NCI-H774 (cell line): ENCODE measurements at places on chromosomes 12 and 14.

GRCh38 chr14:57834961-57835360 lies 30.9 kb downstream of the SLC35F4 start:
- no peak for DNase-seq

DNA sequence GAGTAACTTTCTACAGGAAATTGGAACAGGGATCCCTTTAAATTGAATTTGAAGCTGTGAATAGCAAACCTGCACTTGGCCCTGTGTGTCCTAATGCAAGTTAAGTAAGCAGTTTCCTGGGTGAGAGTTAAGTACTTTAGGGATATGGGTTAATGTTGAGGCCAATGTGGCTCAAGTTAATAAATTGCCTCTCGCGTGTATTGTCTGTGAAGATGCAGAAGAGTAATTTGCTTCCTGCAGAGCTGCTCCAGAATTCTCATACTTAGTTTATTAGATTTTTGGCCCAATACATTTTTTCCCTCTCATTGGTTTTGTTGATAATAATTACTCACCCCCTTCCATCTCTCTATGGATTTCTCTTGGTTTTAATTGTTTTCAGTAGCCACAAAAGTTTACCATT lies 86.5 kb downstream of the SLC25A47 start:
- DNase-seq: no peak

DNA sequence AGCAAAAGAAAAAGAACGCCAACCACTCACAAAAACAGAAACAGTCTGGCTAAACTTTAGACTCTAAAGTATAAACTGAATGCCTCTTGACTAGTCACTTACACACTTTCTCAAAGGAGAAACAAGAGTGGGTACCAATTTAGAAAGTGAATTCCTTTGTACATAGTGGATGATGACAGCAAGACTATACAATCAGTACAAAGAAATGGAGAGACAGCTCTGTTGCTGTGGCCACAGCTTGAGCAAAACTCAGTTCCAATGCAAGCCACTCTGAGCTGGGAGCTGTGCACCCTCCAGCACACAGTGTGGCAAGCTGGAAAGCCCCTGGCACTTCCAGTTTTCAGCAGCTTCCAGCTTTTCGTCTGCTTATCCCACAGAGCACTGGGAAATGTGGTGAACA lies 21.7 kb downstream of the NT5DC3 start:
- no peak for DNase-seq

DNA sequence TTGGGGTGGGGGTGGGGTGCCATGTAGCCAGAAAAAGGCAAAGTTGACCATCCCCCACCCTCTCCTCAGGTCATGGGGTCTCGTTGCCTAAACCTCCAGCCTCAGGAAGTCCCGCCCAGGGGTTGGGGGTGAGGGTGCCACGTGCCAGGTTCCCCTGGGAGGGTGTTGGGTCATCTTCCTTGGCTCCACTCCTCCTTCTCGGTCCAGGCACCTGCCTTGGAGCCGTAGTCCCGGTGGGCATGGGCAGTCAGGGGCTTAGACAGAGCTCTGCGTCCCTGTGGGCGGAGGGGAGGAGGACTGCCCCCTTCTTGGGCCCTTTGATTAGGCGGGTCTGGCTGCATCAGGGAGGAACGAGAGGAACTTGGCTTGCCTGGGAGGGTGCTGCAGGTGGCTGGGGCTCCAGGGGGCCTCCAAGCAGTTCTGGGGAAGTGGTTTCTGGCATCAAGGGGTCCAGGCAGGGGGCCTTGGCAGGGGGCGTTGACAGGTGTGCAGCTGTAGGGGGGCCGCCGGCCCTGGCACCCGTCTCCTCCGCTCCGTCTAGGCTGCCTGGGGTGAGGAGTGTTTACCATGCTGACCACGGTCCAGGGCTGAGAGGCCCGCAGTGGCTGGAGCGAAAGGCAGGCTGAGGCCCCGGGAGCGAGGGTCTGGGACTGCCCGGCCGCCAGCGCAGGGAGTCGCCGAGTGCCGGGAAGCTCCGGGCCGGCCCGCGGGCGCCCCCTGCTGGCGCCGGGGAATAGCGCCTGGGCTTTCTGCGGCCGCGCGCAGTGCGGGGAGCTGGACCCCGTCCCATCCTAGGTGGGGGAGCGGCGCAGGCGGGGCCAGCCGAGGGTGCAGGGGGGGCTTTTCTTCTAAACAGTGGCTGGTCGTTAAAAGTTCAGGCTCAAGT lies 7.9 kb downstream of the SETD1B start:
- peak; percentile 56 for DNase-seq

DNA sequence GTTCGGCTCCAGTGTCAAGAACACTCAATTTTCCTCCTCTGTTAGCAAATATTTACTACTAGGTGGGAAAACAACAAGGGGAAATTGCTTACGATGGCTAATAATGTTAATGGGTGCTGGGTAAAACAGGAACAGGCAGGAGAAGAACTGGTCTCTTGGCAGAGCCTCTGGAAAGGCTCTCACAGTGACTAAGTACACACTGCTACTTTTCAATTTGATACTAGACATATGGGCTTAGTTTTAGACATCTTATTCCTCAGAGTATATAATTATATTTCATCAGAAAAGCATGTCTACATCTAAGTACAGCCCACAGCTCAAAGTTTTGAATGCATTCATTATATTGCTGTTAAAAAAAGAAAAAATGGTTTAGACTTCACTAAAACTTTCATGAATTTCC lies 65.4 kb upstream of the SAV1 start:
- no peak for DNase-seq

DNA sequence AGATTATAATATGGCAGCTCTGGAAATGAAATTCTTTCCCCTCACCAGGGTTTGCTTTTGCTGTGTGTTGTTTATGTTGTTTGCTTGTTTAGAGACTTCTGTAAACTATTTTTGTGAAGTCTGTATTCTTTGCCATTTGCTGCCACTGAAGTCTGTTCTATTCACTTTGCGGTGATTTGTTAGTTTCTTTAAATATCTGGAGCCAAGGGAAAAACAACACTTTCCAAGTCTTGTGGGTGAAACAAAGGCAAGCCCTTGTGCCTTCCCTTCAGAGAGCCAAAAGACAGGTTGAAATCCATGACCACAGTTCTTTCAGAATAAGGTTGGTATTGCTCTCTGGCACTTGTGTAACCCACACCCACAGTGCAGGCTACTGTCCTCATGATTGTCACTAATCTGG lies 59.5 kb upstream of the RNU6-7 start:
- DNase-seq: no peak

- DNase-seq: no peak
These were observed 97.4 kb downstream of the C12orf50 start for GRCh38 chr12:87931812-87932211.

GRCh38 chr12:115472852-115473251 lies 788.9 kb upstream of the TBX3 start:
- DNase-seq: no peak

- no peak for DNase-seq
These were observed 11.1 kb upstream of the SMAGP start for GRCh38 chr12:51281202-51281924.

DNA sequence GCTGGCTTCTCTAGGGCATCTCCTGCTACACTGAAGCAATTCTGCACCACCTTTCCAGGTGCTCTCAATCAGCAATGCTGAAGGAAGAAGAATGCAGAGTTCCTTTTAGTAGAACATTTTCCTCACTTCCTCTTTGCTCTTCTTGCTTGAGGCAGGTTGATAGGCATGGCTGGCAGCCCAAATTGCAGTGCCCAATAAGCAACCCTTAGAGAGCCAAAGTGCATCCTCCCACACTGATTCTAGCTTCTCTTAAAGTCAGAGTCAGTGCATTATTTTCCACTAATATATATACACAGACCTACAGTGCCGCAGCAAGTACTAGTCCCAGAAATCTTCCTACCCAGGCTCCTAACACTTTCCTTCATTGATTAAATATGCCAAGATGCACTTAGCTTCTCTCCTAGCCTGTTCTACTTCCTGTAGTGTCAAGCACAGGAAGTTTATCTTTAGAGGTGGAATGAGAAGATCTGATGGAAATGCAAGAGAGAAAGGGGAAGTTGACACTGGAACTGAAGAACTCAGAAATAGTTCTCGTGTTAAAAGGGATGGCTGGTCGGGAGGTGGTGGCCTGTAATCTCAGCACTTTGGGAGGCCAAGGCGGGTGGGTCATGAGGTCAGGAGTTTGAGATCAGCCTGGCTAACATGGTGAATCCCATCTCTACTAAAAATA lies 132.7 kb downstream of the SSPN start:
- DNase-seq: no peak

- DNase-seq: no peak
These were observed 19.0 kb downstream of the IFNG start for GRCh38 chr12:68140556-68140955.

- DNase-seq: no peak
These were observed 36.5 kb downstream of the CMKLR1 start for GRCh38 chr12:108302403-108303311.

- no peak for DNase-seq
These were observed 80.0 kb downstream of the METTL25 start for GRCh38 chr12:82438356-82438755.

GRCh38 chr12:121033625-121034349 lies 5.3 kb downstream of the OASL start:
- DNase-seq: peak; percentile 6

- DNase-seq: peak; percentile 29
These were observed 67.9 kb upstream of the PLXNC1 start for GRCh38 chr12:94080341-94081009.

- no peak for DNase-seq
These were observed 42.2 kb upstream of the CAPRIN2 start for GRCh38 chr12:30796891-30797371.

- DNase-seq: no peak
These were observed 27.7 kb upstream of the CAND1 start for GRCh38 chr12:67241482-67241881.

DNA sequence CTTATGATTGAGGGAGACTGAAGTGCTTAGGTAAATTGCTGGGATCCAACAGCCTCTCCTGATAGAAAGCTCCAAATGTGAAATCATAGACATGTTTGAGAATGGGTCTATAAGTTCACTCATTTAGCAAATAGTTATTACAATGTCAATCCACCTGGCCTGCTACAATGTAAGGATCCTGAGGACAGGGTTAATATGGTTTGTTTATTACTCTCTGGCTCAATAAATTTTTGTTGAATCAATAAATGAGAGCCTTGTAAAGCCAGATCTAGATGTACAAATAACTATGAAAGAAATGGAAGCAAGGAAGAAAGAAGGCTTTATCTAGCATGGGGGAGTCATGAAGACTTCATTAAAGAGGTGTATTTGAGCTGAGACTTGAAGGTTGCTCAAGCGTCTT lies 165.6 kb upstream of the IGF1 start:
- DNase-seq: no peak

DNA sequence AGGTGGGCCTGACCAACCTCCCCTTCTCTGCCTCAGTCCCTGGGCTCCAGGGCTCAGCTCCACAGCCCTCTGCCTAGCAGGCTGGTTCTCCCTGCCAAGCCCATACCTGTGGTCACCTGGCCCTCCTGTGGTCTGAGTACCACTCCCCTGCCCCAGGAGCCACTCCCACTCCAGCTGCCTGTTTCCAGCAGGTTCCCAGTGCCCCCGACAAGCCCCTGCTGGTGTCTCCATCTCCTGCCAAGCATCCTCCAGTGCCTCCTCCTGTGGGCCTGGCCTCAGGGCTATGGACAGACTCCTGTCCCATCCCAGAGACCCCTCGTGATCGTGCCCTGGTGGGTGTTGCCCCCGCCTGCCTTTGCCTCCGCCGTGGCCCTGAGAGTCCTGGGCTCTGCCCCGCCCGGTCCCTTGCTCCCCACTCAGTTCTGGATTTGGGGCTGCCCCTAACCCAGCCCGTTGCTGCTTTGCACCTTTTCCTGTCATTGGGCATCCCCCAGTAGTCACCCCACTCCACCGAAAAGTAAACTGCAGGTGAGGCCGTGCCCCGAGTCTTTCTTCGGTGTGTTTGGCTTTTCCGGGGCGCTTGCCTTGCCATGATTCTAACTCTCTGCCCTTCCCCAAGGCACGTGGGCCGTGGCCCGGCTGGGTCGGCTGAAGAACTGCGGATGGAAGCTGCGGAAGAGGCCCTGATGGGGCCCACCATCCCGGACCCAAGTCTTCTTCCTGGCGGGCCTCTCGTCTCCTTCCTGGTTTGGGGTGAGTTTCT lies 9.8 kb downstream of the MEG3 start:
- no peak for DNase-seq

GRCh38 chr12:49227713-49228112 lies 37.2 kb upstream of the TUBA1C start:
- no peak for DNase-seq

GRCh38 chr12:13686260-13686659 lies 295.1 kb downstream of the GRIN2B start:
- DNase-seq: no peak

DNA sequence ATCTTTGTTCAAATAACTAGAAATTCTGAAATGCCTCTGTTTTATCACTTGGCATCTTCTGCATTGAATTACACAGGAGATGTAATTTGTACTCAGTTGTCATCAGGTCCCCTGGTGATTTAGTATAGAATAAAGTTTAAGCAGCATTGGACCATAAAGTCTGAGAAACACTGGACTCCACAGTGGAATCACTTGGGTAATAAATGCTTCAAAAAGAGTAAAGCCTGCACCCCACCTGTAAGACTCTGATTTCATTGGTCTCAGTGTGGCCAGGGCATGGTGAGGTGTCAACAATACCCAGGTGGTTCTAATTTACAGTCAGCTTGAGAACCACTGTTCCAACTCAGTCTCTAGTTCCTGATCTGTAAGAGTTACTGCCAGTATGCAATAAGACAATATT lies 148.9 kb downstream of the ITPR2 start:
- no peak for DNase-seq

DNA sequence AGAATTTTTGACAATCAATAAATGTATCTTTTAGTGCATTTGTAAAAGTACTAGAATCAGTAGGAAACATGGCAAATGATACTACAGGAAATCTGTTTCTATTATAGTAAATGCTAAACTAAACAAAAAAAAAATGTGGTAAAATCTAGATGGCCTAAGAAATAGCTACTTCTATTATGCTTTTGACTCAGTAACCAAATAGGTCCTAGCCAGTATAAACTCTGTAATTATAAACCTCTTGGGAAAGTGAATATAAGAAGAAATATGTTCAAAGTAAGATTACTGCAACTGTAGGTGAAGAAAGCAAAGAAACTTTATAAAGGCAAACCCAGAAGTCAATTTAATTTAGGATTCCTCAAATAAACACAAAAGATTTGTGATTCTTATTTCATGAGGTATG lies 581.2 kb downstream of the LRFN5 start:
- DNase-seq: no peak

DNA sequence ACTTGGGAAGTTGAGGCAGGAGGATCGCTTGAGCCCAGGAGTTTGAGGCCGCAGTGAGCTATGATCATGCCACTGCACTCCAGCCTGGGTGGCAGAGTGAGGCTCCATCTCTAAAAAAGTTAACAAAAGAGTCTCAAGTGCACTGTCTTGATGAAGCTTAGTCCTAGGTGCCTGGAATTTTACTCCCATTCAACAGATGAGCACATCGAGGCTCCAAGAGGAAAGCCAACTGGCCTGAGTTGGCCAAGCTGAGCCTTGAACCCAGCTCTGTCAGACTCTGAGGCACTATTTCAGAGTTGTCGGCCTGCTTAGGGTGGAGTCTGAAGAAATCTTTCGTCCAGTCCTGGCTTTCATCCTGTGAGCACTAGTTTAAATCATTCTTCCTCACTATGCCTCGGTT lies 98.1 kb upstream of the MAP1LC3B2 start:
- no peak for DNase-seq

GRCh38 chr14:91509878-91510170 lies 286 bp downstream of the PPP4R3A start:
- DNase-seq: no peak

- no peak for DNase-seq
These were observed 115.3 kb upstream of the PLXNC1 start for GRCh38 chr12:94033101-94033500.

GRCh38 chr12:94250130-94250529 lies 101.8 kb downstream of the PLXNC1 start:
- DNase-seq: no peak

GRCh38 chr12:1732914-1733313 lies 42.0 kb downstream of the ADIPOR2 start:
- DNase-seq: no peak

- DNase-seq: no peak
These were observed 10.4 kb downstream of the CORO1C start for GRCh38 chr12:108720757-108721514.
